Dermis microvascular lymphatic vessel endothelial cell (primary cell): ENCODE measurements at places on chromosomes 3 and 15. TPM values are rescaled to one million over a fixed set of nuclear protein-coding genes. Genes with fewer than 3 reads are reported as not detected.

BRPF1 gene
- total RNA-seq, result 12.2 and 17.8 TPM in 2 replicates

MYLK gene
- 36.7 and 56.7 TPM in 2 replicates for total RNA-seq

CCRL2 gene
- 1.3 TPM in 2 replicates for total RNA-seq

ZIC4 gene
- not detected in 2 replicates for total RNA-seq

DAZL gene
- total RNA-seq, result not detected in 2 replicates

FGF7 gene
- not detected in 2 replicates for total RNA-seq

LMAN1L gene
- not detected in 2 replicates for total RNA-seq

LRRC31 gene
- total RNA-seq, result not detected in 2 replicates

ZNF80 gene
- not detected in 2 replicates for total RNA-seq

FMN1 gene
- total RNA-seq, result under 0.01 TPM in 2 replicates

THSD4 gene
- 13.1 and 25.4 TPM in 2 replicates for total RNA-seq

DYNLT2B gene
- 6.1 and 6.2 TPM in 2 replicates for total RNA-seq

CHDH gene
- total RNA-seq, result 0.25 and 0.26 TPM in 2 replicates

SAMMSON gene
- not detected in 2 replicates for total RNA-seq

WDR93 gene
- total RNA-seq, result under 0.01 TPM in 1 of 2 replicates, not detected in the other

WNT5A gene
- 0.77 and 5.8 TPM in 2 replicates for total RNA-seq

ESYT3 gene
- total RNA-seq, result under 0.01 TPM in 1 of 2 replicates, not detected in the other

ATP13A5 gene
- total RNA-seq, result not detected in 2 replicates

NANOGP8 gene
- total RNA-seq, result not detected in 2 replicates

TSPAN3 gene
- 195 and 277 TPM in 2 replicates for total RNA-seq

SLC25A20 gene
- 17.5 and 23.4 TPM in 2 replicates for total RNA-seq

SIN3A gene
- 23.1 and 29.6 TPM in 2 replicates for total RNA-seq

UCN2 gene
- total RNA-seq, result not detected in 2 replicates

CCR9 gene
- total RNA-seq, result not detected in 2 replicates

SEC11A gene
- total RNA-seq, result 202 and 227 TPM in 2 replicates

ECE2 gene
- not detected in 2 replicates for total RNA-seq

LRRC3B gene
- not detected in 2 replicates for total RNA-seq

CCDC39 gene
- total RNA-seq, result under 0.01 TPM in 2 replicates

C2CD4B gene
- total RNA-seq, result 28.2 and 44.5 TPM in 2 replicates

STAC gene
- total RNA-seq, result 0.63 and 2.1 TPM in 2 replicates

HOMER2 gene
- total RNA-seq, result under 0.01 TPM in 2 replicates

PEAK1 gene
- 59.6 and 80.3 TPM in 2 replicates for total RNA-seq

ZNF620 gene
- 5.6 and 5.8 TPM in 2 replicates for total RNA-seq

TXNRD3 gene
- total RNA-seq, result 8.6 and 9.9 TPM in 2 replicates

LRRC58 gene
- 9.2 and 10.1 TPM in 2 replicates for total RNA-seq

SLC51B gene
- not detected in 2 replicates for total RNA-seq

XCR1 gene
- not detected in 2 replicates for total RNA-seq

CLDN18 gene
- not detected in 2 replicates for total RNA-seq

CNTN4 gene
- 0.25 TPM in 1 of 2 replicates, not detected in the other for total RNA-seq

DGKG gene
- total RNA-seq, result 1.1 and 2.2 TPM in 2 replicates

NPAP1 gene
- not detected in 2 replicates for total RNA-seq

GOLGA8G gene
- not detected in 2 replicates for total RNA-seq

ICE2 gene
- total RNA-seq, result 26.7 and 30.0 TPM in 2 replicates

ST3GAL6 gene
- 7.2 and 44.5 TPM in 2 replicates for total RNA-seq

CLSTN2 gene
- under 0.01 and 0.13 TPM in 2 replicates for total RNA-seq

KY gene
- total RNA-seq, result not detected in 2 replicates

DNAJC13 gene
- 40.5 and 48.5 TPM in 2 replicates for total RNA-seq

XYLB gene
- total RNA-seq, result 1.4 and 1.7 TPM in 2 replicates

HCN4 gene
- total RNA-seq, result not detected in 2 replicates

ALDH1A2 gene
- total RNA-seq, result 33.5 and 57.0 TPM in 2 replicates

NOX5 gene
- total RNA-seq, result under 0.01 TPM in 1 of 2 replicates, not detected in the other

GP9 gene
- total RNA-seq, result not detected in 2 replicates
